ENCODE measurements at places on chromosomes 5 and 9. TPM values are rescaled to one million over a fixed set of nuclear protein-coding genes. Genes with fewer than 3 reads are reported as not detected.
A peak's percentile ranks its signal among the peaks of the same experiment; 100 is the strongest.

TMEM232 gene
- total RNA-seq, result 4.6 TPM

PCDHGB1 gene
- total RNA-seq, result 1.7 TPM

- no peak for DNase-seq
Measured at GRCh38 chr9:36399980-36400331, at the start of gene RNF38. RNF38 (minus strand) TSS chr9:36400269; CDS start chr9:36400108, 161 bp downstream.

DNA sequence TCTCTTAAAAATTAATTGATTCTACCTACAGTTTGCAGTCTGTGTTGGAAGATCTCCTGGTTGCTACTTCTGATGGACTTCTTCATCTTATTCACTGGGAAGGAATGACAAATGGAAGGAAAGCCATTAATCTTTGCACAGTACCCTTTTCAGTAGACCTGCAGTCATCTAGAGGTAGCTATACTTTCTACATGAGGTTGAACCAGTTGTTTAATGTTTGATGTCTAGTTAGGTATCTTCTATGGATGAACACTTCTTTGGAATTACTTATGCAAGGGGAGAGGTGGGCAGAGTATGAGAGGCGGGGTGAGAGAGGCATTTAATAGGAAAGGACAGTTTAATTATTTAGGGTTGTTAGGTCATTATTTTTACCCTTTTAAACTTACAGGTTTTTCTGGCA is 91.2 kb downstream of the RIC1 start:
- no peak for DNase-seq

DNA sequence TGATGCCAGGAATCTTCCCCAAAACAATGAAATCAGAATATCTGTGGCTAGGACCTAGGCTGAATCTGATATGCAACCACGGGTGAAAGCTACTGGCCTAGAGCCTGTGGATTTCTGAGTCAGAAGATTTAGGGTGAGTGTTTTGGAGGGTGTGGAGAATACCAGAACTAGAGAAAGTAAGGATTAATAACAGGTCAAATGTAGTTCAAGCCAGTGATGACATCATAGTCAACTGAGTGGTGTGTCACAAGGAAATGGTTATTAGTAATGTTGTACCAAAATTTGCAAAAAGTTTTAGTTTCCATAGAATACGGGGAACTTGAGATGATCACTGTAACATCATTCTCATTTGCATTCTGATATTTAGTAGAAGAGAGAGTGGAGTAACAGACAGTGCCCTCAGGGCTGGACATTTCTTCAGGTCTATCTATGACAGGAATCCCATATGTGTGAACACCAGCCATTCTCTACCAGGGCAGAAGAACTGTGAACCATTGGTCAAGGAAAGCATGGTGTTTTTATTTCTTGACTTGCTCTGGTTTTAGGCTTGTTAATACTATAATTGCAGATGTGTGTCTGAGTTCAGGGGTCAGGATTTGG is 3.7 kb downstream of the GALNT12 start:
- DNase-seq, result peak; percentile 82

DNA sequence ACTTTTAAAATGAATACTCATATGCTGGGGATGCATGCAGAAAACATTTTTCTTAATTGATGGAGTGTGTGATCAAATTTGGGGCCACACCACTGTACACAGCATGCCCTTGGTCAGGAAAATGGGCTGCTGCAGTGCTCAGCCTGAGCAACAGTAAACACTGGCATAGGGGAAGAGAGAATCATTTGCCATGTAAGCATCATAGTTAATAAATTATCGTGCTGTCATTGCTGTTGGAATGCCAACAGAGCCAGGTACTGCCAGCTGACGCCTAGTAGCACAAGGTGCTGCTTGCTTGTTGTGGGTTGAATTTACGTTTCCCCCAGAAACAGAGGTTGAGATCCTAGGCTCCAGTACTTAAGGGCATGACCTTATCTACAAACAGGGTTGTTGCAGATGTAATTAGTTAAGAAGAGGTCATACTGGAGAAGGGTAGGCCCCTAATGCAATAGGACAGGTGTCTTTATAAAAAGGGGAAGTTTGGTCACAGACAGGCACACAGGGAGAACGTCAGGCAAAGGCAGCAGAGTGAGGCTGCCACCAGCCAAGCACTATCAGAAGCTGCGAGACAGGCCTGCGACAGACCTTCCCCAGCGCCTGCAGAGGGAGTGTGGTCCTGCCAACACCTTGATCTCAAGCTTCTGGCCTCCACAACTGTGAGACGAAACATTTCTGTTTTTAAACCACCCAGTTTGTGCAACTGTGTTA is 25.3 kb downstream of the DAP start:
- DNase-seq, result no peak

DNA sequence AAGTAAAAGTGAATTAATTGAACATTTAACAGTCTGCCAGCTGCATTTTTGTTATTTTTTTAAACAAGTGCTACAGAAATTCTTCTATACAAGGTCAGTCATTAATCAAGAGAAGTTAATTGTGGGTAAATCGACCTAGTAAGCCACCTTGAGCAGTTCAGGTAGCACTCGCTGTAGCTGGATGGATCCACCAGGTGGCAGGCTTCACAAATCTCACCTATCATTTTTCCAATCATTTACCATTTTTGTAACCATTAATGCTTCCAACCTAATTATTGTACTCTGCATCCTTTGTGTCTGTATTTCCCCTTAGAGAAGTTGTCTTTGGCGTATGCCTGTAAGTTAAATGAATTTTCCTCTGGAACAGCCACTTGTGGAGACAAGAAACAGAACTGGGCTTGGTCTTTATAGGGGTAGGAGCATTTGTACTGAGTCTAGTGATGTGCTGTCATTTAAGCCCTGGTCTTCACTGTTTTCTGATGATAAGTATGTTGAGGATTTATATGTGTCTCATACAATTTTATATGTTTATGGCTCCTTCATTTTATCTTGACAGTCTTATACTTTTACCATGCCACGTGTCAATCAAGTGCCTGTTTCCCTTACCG is 39.5 kb downstream of the CD180 start:
- peak; percentile 18 for DNase-seq

GRCh38 chr5:128082551-128083032 is 974 bp upstream of the SLC12A2 start:
- DNase-seq, result no peak

Data from umbilical cord (tissue), 2 donors.